ENCODE measurements at places on chromosomes 3 and 15. TPM values are rescaled to one million over a fixed set of nuclear protein-coding genes. Genes with fewer than 3 reads are reported as not detected.

SCG5 gene
- total RNA-seq, result 115 TPM

ROPN1 gene
- not detected for total RNA-seq

EPHB3 gene
- total RNA-seq, result 11.7 TPM

ICE2 gene
- total RNA-seq, result 63.8 TPM

SCN11A gene
- 1.0 TPM for total RNA-seq

CLDN16 gene
- total RNA-seq, result 0.50 TPM

ARID3B gene
- 5.0 TPM for total RNA-seq

CHRD gene
- 18.3 TPM for total RNA-seq

DNA sequence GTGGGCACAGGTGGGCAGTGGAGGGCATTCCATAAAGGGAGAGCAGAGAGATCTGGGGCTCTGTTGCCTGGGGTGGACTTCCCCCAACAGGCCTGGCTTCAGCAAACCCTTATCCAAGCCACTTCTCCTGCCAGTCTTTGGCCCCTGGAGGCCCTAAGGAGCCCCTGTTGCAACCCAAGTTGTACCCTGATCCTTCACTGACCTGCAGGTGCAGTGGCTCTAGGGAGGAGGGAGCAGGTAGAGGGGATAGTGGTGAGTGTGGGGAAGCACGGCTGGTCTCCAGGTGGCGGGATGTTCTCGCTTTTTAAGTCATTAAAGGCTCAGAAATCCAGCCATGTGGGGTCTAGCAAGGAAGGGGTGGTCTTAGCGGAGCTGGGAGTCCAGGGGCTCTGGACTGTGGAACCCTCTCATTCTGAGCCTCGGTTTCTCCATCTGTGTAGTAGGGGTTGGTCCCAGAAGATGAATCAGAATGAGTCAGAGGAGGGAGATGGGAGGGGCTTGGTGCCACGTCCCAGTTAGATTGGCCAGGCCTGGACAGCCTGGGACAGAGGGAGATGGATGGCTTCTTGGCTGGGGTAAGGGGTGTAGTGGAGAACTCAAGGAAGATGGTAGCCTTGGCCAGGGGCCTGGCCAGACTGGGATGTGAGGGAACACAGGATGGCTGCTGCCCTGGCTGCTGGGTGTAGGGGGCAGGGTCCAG lies 2.6 kb downstream of the ZBTB47 start:
- H3K27me3 ChIP-seq, result no peaks in the 10 kb centered on the region
- H3K27ac ChIP-seq, result no peak overlapping the region
- no peak for DNase-seq
- H3K4me3 ChIP-seq, result no peak overlapping the region
- H3K4me1 ChIP-seq, result peaks cover 83% of the 10 kb centered on the region
- peaks cover 49% of the 10 kb centered on the region for H3K36me3 ChIP-seq

GRCh38 chr15:71295603-71296314 lies 180.5 kb downstream of the THSD4 start:
- no peak for DNase-seq
- H3K27ac ChIP-seq, result no peak overlapping the region
- H3K27me3 ChIP-seq, result no peaks in the 10 kb centered on the region
- no peaks in the 10 kb centered on the region for H3K36me3 ChIP-seq

DNA sequence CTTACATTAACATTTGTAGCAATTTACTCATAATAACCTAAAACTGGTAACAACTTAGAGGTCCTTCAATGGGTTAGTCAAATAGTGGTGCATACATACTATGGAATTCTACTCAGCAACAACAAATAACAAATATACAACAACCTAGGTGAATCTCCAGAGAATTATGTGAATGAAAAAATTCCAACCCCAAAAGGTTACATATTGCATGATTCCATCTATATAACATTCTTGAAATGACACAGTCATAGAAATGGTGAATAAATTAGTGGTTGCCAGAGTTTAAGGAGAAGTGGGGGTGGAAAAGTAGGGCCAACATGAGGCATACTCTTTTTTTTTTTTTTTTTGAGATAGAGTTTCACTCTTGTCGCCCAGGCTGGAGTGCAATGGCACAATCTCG lies 12.7 kb upstream of the SNTN start:
- no peak for DNase-seq
- H3K27me3 ChIP-seq, result no peaks in the 10 kb centered on the region
- H3K27ac ChIP-seq, result no peak overlapping the region
- H3K4me1 ChIP-seq, result no peaks in the 10 kb centered on the region
- H3K36me3 ChIP-seq, result no peaks in the 10 kb centered on the region

GRCh38 chr15:63010920-63011693 lies 31.4 kb upstream of the TPM1 start:
- DNase-seq, result no peak
- H3K36me3 ChIP-seq, result no peaks in the 10 kb centered on the region
- no peak overlapping the region for H3K27ac ChIP-seq
- no peaks in the 10 kb centered on the region for H3K27me3 ChIP-seq
- no peak overlapping the region for H3K4me3 ChIP-seq

- no peaks in the 10 kb centered on the region for H3K4me1 ChIP-seq
- H3K4me3 ChIP-seq, result no peak overlapping the region
- H3K36me3 ChIP-seq, result no peaks in the 10 kb centered on the region
- DNase-seq, result no peak
- H3K27me3 ChIP-seq, result no peaks in the 10 kb centered on the region
- no peak overlapping the region for H3K27ac ChIP-seq
Measured at GRCh38 chr3:154660811-154661210, 230.8 kb upstream of the GPR149 start.

DNA sequence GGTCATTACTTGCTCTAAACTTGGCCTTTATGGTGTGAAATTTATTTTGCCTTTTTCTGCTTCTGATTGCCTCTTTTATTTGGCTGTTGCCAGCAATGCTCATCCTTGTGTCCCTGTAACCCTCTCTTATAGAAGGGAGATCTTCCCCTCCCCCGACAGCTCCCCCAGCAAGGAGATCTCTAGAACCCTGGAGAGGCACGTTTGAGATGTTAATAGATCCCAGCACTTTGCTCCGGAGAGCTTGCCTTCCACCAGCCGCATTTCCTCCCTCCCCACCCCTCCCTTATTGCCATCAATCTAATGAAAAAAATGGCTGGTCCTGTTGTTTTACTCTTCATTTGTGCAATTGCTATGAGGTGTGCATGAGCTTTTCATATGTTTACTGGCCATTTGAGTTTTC lies 18.2 kb downstream of the TRIM71 start:
- H3K4me1 ChIP-seq, result no peaks in the 10 kb centered on the region
- H3K27me3 ChIP-seq, result peaks cover 11% of the 10 kb centered on the region
- no peaks in the 10 kb centered on the region for H3K36me3 ChIP-seq

GRCh38 chr3:69244039-69244438 lies 121.6 kb upstream of the LMOD3 start:
- H3K27me3 ChIP-seq, result no peaks in the 10 kb centered on the region
- no peak overlapping the region for H3K4me3 ChIP-seq
- DNase-seq, result no peak

GRCh38 chr15:96827981-96828380 lies 497.5 kb downstream of the NR2F2 start:
- H3K27ac ChIP-seq, result no peak overlapping the region
- no peak for DNase-seq
- H3K4me1 ChIP-seq, result no peaks in the 10 kb centered on the region
- H3K27me3 ChIP-seq, result no peaks in the 10 kb centered on the region
- H3K36me3 ChIP-seq, result no peaks in the 10 kb centered on the region

- H3K27me3 ChIP-seq, result no peaks in the 10 kb centered on the region
- H3K36me3 ChIP-seq, result no peaks in the 10 kb centered on the region
- no peak for DNase-seq
- H3K4me3 ChIP-seq, result no peak overlapping the region
- H3K27ac ChIP-seq, result no peak overlapping the region
Measured at GRCh38 chr3:73192036-73192738, 130.7 kb downstream of the EBLN2 start.

DNA sequence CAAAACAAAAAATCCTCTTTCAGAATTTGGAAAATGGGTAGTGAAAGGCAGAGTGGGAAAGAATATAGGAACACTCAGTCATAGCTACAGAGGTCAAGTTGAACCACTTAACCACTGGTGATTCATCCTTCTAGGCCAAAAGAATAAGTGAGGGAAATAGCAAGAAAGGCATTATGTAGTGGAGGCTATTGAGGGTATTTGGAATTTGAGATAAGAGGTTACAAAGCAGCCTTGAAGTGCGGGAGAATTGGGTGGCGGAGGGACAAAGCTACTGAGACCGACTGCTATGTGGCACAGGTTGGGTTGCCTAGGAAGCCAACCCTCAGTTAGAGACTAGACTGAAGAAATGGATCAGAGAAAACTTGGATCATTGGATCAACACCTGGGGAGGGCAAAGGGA lies 109.5 kb downstream of the SYNPR start:
- no peaks in the 10 kb centered on the region for H3K4me1 ChIP-seq
- no peak for DNase-seq
- no peaks in the 10 kb centered on the region for H3K36me3 ChIP-seq
- no peaks in the 10 kb centered on the region for H3K27me3 ChIP-seq
- H3K27ac ChIP-seq, result no peak overlapping the region

DNA sequence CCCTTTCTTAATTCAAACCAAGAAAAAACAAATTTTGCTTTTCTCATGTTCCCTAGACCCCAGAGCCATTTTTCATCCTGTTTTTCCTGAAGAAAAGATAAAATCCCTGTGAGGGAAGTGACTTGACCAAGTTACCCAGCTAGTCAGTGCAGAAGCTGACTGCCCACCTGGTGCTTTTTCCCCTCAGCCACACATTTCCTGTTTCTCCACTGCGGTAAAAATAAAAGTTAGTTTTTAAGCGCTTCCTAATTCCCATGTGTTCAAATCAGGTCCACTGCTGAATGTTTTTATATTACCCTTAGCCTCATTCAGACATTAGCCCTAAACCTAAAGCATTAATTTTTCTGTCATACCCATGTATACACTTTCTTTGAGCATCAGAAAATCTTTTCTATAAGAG lies 26.1 kb downstream of the PPP2R3A start:
- DNase-seq, result no peak
- H3K27ac ChIP-seq, result no peak overlapping the region
- no peaks in the 10 kb centered on the region for H3K36me3 ChIP-seq
- no peaks in the 10 kb centered on the region for H3K27me3 ChIP-seq
- H3K4me3 ChIP-seq, result no peak overlapping the region
- H3K4me1 ChIP-seq, result no peaks in the 10 kb centered on the region

- peaks cover 42% of the 10 kb centered on the region for H3K4me1 ChIP-seq
- H3K4me3 ChIP-seq, result no peak overlapping the region
- peaks cover 91% of the 10 kb centered on the region for H3K36me3 ChIP-seq
- no peak for DNase-seq
- H3K27ac ChIP-seq, result no peak overlapping the region
- H3K27me3 ChIP-seq, result no peaks in the 10 kb centered on the region
Measured at GRCh38 chr3:12926660-12927059, 85.3 kb upstream of the RPL32 start.
